AG10803 (cell line): ENCODE measurements at places on chromosomes 6 and 20.

GRCh38 chr6:83615025-83615999 lies 93.6 kb downstream of the SNAP91 start:
- DNase-seq: peak; percentile 45

- no peak for DNase-seq
These were observed 21.9 kb downstream of the NEDD9 start for GRCh38 chr6:11210386-11211138.

DNA sequence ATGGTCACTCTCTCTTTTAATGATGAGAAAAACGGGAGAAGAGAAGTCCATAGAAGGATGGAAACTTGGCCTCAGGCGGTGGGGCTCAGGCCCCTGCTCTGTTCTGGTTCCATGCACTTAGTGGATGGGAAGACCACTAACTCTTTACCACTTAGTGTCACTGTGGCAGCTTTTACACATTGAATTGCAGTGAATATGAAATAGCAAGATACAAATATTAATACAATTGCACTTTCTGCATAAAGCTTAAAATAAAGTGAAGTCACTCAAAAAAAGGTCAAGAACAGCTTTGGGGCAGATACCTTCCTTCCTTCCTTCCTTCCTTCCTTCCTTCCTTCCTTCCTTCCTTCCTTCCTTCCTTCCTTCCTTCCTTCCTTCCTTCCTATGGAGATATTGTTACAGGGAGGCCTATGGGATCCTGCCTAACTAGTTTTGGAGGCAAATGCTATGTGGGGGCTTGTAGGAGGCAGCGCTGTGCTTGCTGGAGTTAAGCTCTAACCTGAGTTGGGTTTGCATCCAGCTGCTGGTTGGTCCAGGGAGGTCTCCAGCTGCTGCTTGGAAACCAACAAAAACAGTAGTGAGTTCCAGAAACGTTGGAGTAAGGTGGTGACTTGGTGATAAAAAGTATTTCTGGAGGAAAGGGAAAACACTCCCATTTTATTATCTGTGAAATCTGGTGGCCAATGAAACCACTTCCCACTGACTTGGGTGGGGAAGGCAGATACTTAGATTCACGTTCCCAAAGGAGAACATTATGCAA lies 62.3 kb upstream of the NKX2-2 start:
- DNase-seq: no peak

GRCh38 chr6:102553214-102553613 lies 1159.7 kb downstream of the GRIK2 start:
- no peak for DNase-seq

GRCh38 chr6:42295181-42295580 lies 77.5 kb upstream of the MRPS10 start:
- DNase-seq: no peak

DNA sequence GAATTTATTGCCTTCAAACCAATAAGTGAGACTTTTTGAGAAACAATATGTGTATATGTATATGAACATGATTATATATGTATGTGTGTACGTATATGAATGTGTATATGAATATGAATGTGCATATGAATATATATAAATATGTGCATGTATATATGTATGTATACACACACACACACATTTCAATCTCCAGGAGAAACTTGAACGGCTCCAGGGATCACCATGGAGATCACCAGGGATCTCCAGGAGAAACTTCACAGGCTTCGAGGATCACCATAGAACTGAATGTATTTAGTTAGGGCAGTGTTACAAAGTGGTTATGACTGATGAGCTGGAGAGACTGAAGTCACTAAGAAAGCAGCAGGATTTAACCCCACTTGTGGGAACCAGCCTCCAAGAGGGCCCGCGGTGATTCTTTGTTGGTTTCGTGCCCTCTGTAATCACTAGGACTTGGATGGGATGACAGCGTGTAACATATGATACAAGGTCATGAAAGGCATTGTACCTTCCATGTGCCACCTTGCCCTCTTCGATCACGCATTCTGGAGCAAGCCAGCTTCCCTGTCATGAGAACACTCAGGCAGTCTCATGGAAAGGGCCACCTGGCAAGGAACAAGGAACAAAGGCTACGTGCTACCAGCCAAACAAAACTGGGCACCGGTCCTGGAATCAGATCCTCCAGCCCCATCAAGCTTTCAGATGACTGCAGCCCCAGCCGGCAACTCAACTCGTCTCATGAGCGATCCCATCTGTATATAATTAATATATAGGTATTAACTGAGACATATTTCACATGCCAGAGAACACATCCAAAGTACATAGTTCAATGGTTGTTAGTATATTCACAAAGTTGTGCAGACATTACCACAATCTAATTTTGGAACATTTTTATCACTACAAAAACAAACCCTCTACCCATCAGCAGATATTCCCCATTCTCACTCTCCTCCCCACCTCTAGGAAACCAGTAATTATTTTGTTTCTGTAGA lies 8.6 kb downstream of the FAM50B start:
- no peak for DNase-seq

DNA sequence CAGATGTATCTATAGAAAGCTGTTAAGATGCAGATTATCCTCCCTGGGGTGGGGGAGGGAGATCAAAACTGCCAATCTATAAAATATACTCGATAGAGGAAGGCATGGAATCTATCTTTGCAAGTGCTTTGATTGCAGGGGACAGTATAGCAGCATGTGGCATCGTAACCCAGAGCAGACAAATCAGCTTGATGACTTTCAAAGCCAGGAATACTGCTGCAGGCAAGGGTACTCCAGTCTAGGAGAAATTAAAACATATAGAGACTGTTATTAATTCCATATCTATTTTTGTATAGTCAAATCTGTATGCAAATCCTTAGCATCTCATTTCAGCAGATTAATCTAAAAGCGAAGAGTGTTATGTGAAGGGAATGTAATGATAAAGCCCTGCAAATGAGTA lies 159.4 kb downstream of the MMS22L start:
- DNase-seq: no peak

GRCh38 chr6:3335169-3335568 lies 76.4 kb downstream of the PSMG4 start:
- DNase-seq: no peak

DNA sequence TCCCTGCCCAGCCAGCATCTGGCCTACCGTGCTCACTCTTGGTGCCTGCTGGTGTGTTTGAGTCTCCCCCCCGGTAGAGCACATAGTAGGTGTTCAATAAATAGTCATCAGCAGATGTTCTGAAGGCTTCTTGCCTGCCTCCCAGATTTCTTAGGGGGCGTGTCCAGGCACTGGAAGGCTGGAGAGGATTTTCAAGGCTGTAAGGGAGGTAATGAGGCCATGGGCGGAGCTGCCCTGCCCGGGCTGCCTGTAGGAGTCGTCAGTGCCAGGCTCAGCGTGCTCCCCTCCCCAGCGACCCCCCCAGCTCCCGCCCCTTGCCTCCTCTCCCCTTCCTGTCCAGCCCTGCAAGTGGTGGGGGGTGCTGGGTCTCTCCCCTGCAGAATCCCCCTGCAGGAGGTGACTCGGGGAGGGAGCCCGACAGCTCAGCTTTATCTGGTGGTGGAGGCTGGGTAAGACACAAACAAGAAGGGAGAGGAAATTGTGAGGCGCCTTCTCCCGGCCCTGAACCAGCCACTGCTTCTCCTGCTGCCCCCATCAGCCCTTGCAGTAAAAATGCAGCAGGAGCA lies 55.9 kb downstream of the BCAS4 start:
- DNase-seq: no peak

GRCh38 chr20:3167738-3168078 lies 5.6 kb downstream of the LZTS3 start:
- no peak for DNase-seq

- DNase-seq: no peak
These were observed 44.8 kb upstream of the AFDN start for GRCh38 chr6:167781868-167782267.

DNA sequence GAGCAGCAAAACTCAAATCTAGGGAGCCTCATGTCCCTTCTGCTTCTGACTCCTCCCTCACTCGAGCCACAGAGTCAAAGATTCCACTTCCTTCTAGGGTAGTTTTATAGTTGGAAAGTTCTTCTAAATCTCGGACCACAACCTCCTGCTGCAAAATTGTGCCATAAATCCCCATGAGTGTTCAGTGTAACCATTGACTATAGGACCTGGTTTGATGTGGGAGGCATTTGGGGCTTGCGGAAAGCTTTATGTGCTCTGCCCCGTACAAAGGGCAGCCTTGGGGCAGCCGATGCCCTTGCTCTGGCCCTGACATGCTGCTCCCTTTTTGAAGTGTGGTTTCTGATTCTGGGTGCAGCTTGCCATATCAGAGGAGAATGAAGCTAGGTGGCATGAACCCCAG lies 43.6 kb upstream of the IER3 start:
- peak; percentile 75 for DNase-seq

GRCh38 chr20:8356806-8357205 lies 224.7 kb downstream of the PLCB1 start:
- no peak for DNase-seq

DNA sequence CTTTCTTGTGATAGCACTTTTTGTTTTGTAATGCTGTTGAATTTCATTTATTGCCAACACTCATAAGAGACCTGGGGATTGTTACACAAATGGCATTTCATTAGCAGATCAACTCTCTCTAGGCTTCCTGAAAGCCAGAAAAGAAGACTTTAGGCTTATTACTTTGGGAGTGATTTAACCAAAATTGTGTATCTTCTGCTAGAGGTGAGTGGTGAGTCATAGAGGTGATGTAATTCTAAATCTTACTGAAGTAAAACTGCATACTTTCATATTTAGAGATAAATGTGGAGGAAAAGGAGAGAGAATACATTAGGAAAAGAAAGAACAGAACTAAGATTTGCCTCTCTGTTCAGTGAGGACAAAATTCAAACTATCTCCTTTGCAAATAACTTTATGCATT lies 304.7 kb upstream of the RGS17 start:
- DNase-seq: no peak

- no peak for DNase-seq
These were observed 548.9 kb downstream of the QKI start for GRCh38 chr6:163963205-163964120.

GRCh38 chr6:133407320-133408100 lies 166.4 kb downstream of the EYA4 start:
- no peak for DNase-seq

GRCh38 chr6:148398244-148398643 lies 55.6 kb downstream of the SASH1 start:
- no peak for DNase-seq

GRCh38 chr20:7629880-7630279 lies 310.4 kb downstream of the HAO1 start:
- peak; percentile 13 for DNase-seq

DNA sequence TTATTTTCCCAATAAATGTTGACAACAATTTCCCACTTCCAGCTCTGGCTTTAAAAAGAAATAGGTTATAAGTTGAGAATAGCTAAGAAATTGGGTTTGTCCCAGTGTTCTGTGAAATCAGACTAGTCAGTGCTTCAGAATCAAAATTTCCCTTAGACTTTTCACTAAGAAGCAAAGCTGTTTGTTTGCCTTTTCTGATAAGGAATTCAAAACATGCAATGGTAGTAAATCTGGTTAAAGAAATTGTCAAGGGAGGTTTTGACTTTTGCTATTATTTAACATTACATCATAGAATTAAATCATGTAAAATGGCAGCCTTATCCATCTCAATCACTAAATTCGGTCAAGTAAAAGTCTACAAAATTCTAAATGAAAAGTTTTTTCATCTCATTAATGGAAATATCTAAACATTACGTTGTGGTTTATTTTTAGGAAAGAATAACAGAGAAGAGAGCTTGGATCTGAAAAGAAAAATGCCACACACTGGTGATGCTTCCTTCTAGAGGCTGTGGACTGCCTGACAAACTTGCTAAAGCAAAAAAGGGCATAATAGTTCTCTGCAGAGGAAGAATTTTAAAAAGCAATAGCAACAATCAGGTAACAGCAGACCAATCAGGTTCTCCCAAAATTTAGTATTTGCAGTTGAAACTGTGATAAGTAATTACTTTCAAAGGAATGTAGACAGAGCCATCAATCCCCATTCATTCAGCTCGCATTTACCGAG lies 36.4 kb downstream of the PLAGL1 start:
- DNase-seq: no peak

DNA sequence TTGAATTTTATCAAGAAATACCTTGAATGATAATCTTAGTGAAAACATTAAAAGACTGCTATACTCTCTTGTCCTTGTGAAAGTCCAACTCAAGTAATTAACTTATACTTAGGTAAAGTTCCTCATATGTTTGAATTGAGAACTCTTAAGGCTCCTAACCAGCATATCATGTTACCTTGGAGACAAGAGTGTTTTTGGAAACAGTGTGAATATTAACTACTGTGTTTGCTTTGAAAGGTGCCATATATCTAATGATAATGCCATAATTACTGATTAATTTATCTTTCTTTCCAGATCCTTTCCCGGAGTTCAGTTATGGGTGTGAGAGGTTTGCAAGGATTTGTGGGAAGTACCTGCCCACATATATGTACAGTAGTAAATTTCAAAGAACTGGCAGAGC lies 10.5 kb downstream of the FAM120B start:
- DNase-seq: no peak

DNA sequence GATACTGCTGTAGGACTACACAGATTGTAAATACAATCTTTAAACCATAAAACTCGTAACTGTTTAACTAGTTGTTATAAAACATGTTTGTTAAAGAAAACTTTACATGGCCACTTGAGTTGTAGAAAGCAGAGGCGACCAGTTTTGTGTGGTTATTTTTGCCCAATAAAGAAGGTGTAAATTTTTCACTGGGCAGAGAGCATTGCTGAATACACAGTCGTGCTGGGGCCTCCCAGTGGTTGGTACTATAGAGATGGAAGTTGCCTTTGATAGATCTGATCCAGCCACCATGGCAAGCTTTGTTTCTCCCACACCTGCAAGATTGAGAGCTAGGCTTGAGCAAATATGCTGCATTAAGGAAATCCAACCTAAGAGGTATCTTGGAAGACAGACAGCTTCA lies 34.0 kb upstream of the YWHAB start:
- no peak for DNase-seq

DNA sequence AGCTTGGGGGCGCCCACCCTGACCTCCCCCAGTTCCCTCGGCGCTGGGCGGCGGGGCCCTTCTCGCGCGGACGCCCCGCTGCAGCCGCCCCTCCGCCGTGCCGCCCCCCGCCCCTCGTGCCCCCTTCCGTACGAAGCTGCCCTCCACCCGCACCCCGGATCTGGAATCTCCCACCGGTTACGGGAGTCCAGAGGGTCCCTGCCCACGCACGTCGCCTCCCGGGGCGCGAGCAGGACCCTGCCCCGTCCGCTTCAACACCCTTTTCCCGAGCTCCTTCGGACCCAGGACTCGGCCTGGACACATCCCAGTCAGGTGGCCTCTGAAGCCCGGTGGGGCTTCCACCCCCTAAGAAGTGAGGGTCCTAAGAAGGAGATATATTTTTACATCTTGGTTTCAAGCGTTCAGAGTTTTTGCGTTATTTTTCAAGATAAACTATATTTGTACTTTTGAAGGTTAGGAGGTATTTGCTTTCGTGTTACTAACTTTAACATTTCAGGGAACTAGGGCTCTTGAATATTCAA lies 506 bp downstream of the ARFGAP1 start:
- DNase-seq: no peak

DNA sequence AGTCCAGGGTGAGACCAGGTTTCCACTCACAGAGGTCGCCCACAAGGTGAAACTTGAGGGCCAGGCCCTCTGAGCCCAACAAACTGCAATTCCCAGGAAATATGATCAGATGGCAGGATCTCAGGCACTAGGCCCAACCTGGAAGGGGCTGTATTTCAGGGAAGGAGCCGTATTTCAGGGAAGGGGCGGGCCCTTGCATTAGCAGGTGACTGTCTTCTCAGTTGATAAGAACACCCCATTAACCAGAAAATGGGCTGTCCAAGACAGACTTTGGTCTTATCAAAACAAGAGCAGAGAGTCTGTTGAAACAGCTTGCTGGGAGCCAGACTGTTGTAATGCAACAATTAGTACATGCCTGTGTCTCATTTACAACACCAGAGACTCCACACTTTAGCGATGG lies 10.9 kb upstream of the BNIP5 start:
- no peak for DNase-seq

- DNase-seq: no peak
These were observed 86.7 kb upstream of the EMILIN3 start for GRCh38 chr20:41453010-41453950.
